ENCODE measurements at places on chromosomes 5 and 9. TPM values are rescaled to one million over a fixed set of nuclear protein-coding genes. Genes with fewer than 3 reads are reported as not detected.

GRCh38 chr5:180495292-180495691 is 1.1 kb downstream of the CNOT6 start:
- no peaks in the 10 kb centered on the region for H3K36me3 ChIP-seq
- H3K27ac ChIP-seq = peak overlapping the region; percentile 96
- H3K4me3 ChIP-seq = peak overlapping the region; percentile 99
- no peak for DNase-seq
- no peaks in the 10 kb centered on the region for H3K27me3 ChIP-seq

The KIF4B gene
- not detected for total RNA-seq

GRCh38 chr9:129336130-129336528 is 158.1 kb upstream of the IER5L start:
- H3K4me3 ChIP-seq = peak overlapping the region; percentile 26
- DNase-seq = no peak
- no peaks in the 10 kb centered on the region for H3K36me3 ChIP-seq
- H3K27me3 ChIP-seq = no peaks in the 10 kb centered on the region

DNA sequence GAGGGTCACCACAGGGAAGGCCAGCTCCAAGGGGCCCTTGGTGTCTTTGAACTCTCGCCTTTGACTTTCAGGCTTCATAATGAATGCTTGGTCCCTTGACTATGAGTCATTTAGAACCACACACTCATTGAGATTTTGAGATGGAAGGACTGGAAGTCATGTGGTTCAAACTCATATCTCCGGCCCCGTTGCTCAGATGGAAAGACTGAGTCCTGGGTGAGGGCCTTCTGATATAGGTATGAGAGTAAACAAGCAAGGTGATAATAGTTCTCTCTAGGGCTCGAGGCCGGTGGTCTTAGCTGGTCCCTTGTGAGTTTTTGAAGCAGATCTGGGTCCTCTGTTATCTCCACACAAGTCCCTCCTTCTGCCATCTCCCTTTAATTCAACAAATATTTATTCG is 210.6 kb downstream of the PAX5 start:
- H3K36me3 ChIP-seq = no peaks in the 10 kb centered on the region
- H3K4me3 ChIP-seq = no peak overlapping the region
- H3K4me1 ChIP-seq = no peaks in the 10 kb centered on the region
- no peaks in the 10 kb centered on the region for H3K27me3 ChIP-seq

The FOXD4L6 gene
- total RNA-seq = not detected

DNA sequence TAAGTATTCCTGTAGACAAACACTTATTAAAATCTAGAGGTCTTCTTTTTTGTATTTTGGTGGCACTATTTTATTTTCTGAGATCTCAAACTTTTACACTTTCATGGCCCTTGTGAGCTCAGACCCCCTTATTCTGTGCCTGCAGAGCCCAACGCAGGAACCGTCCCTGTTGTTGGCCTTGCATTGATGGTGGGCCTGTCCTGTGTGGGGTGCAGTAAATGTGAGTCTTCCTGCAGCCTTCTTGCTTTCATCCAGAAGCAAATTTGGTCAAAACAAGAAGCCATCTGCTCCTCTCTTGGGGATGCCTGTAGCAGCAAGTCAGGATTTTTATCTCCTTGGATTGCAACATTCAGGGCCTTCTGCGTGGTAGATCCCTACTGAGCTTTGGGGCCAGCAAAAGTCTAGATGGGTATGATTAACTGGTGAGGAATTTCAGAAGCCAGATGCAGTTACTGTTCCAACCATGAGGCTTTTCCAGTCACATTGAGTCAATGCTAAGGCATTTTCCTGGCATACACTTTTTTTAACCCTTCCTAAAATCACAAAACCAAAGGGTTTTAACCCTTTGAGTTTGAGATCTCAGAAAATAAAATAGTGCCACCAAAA is 31.7 kb downstream of the BASP1 start:
- H3K27ac ChIP-seq = no peak overlapping the region
- DNase-seq = no peak
- H3K4me3 ChIP-seq = no peak overlapping the region

The ZNF366 gene
- total RNA-seq = 0.45 TPM

GRCh38 chr9:131481441-131482342 is 21.0 kb upstream of the POMT1 start:
- no peak overlapping the region for H3K4me3 ChIP-seq
- DNase-seq = no peak
- H3K36me3 ChIP-seq = peaks cover 47% of the 10 kb centered on the region

The C6 gene
- 1.4 TPM for total RNA-seq

- H3K27ac ChIP-seq = no peak overlapping the region
- no peak for DNase-seq
- no peaks in the 10 kb centered on the region for H3K27me3 ChIP-seq
- no peaks in the 10 kb centered on the region for H3K4me1 ChIP-seq
- H3K4me3 ChIP-seq = no peak overlapping the region
These were observed 428.2 kb downstream of the ENC1 start for GRCh38 chr5:74212336-74212735.

- H3K4me1 ChIP-seq = no peaks in the 10 kb centered on the region
- H3K4me3 ChIP-seq = no peak overlapping the region
- H3K27ac ChIP-seq = no peak overlapping the region
- no peaks in the 10 kb centered on the region for H3K36me3 ChIP-seq
- no peak for DNase-seq
These were observed 497.8 kb upstream of the SEMA6A start for GRCh38 chr5:117072439-117072838.

DNA sequence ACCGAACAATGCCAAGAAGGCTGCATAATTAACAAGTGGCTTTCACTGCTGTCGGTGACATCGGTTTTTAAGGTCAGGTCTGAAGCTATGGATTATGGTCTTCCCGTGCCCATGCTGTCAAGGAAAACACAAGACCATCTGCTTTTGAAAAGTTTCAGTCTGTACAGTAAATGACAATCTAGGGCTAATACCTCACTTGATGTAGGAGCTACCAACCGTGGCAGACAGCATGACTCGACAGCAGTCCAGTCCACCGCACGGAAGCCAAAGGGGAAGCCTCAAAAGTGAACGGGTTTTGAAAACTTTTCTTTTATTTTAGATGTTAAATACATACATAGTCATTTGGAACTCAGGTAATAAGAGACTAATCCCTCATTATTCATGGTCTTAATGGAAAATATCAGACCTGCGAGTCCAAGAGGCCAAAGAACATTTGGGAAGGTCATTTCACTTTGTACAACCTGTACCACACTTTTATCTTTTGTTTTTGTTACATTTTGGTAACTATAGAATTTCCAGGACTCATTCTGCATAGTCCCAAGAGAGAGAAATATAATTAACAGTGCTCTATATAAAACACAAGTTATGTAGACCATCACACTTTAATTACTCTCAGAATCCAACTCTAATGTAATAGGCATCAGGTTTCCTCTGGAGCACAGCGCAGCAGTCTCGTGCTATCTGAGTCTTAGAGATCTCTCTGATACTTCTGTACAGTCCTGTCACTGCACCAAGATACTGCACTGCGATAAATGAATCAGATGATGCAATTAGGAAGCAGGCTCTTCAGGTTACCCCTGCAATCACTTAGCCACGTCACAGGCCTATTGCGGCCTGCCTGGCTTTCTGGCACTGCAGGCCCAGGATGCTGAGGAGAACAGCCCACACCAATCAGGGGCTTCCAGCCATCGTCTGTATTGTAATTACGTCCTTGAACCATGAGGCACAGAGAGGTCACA is 184.9 kb downstream of the FANCC start:
- no peak overlapping the region for H3K4me3 ChIP-seq
- no peaks in the 10 kb centered on the region for H3K27me3 ChIP-seq
- peaks cover 4% of the 10 kb centered on the region for H3K4me1 ChIP-seq
- H3K36me3 ChIP-seq = no peaks in the 10 kb centered on the region
- DNase-seq = no peak
- H3K27ac ChIP-seq = peak overlapping the region; percentile 1

GRCh38 chr9:36713515-36714490 is 141.1 kb downstream of the MELK start:
- H3K27ac ChIP-seq = no peak overlapping the region
- no peak for DNase-seq
- H3K4me3 ChIP-seq = no peak overlapping the region
- no peaks in the 10 kb centered on the region for H3K4me1 ChIP-seq
- H3K36me3 ChIP-seq = no peaks in the 10 kb centered on the region

GRCh38 chr9:112120439-112120925 is 54.6 kb downstream of the SUSD1 start:
- H3K27ac ChIP-seq = peak overlapping the region; percentile 90
- H3K36me3 ChIP-seq = no peaks in the 10 kb centered on the region
- H3K27me3 ChIP-seq = no peaks in the 10 kb centered on the region
- H3K4me3 ChIP-seq = no peak overlapping the region

- H3K36me3 ChIP-seq = no peaks in the 10 kb centered on the region
- DNase-seq = no peak
- no peak overlapping the region for H3K4me3 ChIP-seq
- H3K27me3 ChIP-seq = no peaks in the 10 kb centered on the region
- no peaks in the 10 kb centered on the region for H3K4me1 ChIP-seq
These were observed 52.6 kb upstream of the FCN2 start for GRCh38 chr9:134827993-134828392.

DNA sequence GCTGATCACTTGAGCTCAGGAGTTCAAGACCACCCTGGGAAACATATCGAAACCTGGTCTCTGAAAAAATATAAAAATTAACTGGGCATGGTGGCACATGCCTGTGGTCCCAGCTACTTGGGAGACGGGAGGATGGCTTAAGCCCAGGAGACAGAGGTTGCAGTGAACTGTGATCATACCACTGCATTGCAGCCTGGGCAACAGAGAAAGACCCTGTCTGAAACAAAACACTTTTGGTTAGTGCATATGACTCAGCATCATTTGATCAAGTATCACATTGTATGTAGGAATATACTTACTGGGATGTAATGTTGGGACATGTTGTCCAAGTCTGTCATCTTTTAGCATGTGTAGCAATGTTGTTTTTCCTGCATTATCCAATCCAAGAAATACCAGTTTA is 12.0 kb downstream of the SAR1B start:
- H3K27me3 ChIP-seq = no peaks in the 10 kb centered on the region
- H3K36me3 ChIP-seq = no peaks in the 10 kb centered on the region
- no peak for DNase-seq
- H3K27ac ChIP-seq = no peak overlapping the region
- H3K4me3 ChIP-seq = no peak overlapping the region
- no peaks in the 10 kb centered on the region for H3K4me1 ChIP-seq

The DRD1 gene
- total RNA-seq = 0.10 TPM

DNA sequence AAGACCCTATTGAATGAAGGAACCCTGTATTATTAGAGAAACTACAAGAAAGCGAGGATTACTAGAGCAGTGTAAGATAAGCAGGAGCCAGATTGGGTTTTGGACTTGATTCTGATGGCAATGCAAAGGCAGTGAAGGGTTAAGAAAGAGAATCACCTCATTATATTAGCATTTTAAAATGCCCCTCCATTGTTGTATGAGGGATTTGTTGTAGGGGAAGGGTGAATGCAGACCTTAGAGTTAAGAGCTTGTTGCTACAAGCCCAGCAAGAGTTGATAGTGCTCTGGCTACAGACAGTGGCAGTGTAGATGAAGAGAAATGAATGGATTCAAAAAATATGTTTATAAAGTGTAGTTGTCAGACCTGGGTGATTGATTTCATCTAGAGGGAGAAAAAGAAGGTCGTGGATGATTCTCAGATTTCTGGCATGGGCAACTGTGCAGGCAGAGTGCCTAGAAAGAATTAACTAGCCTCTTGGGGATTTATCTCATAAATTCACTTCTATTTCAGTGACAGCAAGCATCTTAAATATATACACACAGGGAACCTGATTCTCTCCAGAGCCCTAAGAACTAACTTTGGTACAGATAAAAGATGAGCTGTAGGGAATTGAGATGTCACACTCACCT is 344.8 kb downstream of the ARRDC3 start:
- DNase-seq = no peak
- H3K27ac ChIP-seq = no peak overlapping the region
- no peaks in the 10 kb centered on the region for H3K36me3 ChIP-seq
- H3K4me3 ChIP-seq = no peak overlapping the region
- H3K27me3 ChIP-seq = no peaks in the 10 kb centered on the region

DNA sequence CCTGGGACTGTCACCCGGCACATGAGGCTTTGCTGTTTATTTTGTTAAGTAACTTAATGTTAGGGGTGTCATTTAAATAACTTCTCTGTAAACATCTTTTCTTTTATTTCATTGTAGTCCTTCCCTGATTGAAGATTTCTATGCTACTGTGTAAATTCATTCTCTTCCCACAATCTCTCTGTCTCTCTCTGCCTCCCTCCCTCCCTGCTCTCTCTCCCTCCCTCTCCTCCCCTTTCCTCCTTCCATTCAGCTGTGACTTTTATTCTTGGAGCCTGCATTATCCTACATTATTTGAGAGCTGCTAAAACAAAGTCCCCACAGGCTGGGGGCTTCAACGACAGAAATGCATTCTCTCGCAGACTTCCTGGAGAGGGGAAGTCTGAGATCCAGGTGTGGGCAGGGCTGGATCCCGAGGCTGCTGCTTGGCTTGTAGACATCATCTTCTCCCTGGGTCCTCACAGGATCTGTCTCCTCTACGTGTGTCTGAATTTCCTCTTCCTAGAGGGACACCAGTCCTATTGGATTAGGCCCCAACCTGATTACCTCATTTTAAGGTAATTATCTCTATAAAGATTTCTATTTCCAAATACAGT is 18.4 kb downstream of the UBE2QL1 start:
- no peak overlapping the region for H3K4me3 ChIP-seq
- no peaks in the 10 kb centered on the region for H3K4me1 ChIP-seq
- H3K27ac ChIP-seq = no peak overlapping the region
